ENCODE measurements at places on chromosomes 3 and 15.
A peak's percentile ranks its signal among the peaks of the same experiment; 100 is the strongest.

GRCh38 chr15:59282515-59283337 is 76.1 kb downstream of the LDHAL6B start:
- no peak for DNase-seq

GRCh38 chr3:146172586-146172985 is 11.6 kb upstream of the PLOD2 start:
- no peak for DNase-seq

DNA sequence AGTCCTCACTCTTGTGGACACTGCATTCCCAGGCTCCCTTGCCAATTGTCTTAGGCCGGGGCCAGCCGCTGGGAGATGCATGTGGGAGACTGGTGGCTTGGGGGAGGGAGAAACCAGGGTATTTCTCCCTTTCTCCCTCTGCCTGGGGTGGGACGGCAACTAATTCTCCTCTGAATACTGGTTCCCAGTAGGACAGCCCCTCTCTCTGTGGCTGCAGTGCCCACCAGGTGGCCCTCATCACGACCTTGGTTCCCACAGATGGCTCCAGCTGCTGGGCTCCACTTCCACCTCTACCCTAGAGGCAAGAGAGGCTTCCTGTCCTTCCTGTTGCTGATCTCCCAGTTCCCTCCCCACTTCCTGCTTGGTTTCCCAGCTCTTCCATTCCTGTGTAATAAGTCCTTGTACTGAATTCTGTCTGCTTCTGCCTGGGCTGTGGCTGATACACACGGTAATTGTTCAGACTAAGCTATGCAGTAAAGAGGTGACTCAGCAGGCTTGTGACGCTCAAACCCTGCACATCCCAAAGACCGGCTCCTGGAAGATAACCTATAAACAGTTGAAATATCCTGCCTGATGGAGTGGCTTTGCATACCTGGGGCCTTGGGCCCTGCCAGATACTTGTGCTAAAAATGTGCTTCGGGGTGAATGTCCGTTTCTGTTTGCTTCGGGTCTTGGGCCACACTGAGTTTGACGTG is 20.4 kb upstream of the COPG1 start:
- no peak for DNase-seq

DNA sequence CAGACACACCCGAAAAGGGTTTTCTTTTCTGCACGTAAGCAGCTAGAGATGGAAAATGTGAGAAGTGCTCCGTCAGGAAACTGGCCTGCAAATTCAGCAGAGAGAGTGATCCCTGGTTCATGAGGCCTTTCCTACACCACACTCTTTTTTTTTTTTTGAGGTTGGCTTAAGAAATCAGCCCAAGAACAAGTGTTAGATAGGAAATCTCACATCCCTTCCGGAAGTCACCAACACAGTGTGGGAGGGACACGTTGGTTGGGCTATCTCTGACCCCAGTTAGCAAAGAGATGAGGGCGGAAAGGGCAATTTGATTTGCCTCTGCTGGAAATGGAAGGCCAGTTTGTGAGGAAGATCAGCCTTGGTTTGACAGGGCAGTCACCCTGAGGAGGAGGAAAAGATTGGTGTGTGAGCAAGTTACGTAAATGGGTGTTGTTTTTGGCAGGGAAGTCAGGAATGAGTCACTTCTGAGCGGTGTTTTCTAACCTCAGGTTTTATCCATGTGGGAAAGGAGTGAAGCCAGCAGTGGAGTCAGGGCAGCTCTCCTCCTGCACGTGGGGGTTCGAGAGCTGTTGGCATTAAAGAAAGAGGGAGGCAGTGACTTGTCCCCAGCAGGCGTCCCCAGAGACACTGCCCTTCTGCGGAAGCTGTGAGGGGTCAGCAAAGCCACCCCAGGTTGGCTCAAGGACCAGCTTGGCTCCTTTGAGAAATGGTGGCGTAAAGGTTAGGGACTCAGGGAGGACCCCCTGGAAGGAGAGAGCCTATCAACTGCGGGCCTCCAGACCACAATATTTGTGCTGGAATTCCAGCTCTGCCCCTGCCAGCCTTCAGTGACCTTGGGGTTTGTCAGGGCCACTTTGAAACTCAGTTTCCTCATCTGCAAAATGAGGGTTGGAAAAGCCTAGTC is 237.6 kb upstream of the BHLHE40 start:
- DNase-seq, result peak; percentile 90

- DNase-seq, result peak; percentile 59
Observed at GRCh38 chr3:153061938-153062528, 100.0 kb upstream of the RAP2B start.

GRCh38 chr3:48748754-48749153 is 31.7 kb upstream of the IP6K2 start:
- DNase-seq, result no peak

DNA sequence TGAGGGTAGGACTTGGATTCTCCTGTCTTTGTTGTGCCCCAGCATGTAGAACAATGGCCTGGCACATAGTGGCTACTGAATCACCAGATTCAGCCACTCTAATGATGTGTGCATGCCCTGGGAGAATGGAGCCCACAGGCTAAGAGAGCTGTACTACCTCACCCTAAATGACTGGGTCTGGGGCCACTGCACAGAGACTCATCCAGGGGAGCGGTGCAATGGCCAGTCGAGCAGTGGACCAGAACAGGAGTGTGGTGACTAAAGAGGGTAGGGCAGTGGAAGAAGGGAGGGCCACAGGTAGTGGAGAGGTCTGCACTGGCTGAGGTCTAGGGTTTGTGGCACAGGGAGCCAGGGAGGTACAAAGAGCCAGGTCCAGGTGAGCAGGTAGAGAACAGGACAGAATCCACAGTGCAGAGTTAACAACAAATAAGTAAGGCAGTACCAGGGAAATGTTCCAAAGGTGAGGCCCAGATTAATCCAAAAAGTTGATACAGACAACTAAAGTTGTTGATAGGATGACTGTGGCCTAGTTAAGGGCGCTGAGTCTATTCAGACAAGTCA is 142.7 kb upstream of the ATP11B start:
- no peak for DNase-seq

- DNase-seq, result no peak
Observed at GRCh38 chr3:169660709-169661360, 2.7 kb downstream of the MECOM start.

All from natural killer cell treated with Interleukin-12 subunit alpha and Interleukin-12 subunit beta and Interleukin-15 and Interleukin-18, amount 100 ng/mL, for 72 hours (primary cell).